Coronary artery (tissue), 2 donors: ENCODE measurements at places on chromosomes 5 and 9.

DNA sequence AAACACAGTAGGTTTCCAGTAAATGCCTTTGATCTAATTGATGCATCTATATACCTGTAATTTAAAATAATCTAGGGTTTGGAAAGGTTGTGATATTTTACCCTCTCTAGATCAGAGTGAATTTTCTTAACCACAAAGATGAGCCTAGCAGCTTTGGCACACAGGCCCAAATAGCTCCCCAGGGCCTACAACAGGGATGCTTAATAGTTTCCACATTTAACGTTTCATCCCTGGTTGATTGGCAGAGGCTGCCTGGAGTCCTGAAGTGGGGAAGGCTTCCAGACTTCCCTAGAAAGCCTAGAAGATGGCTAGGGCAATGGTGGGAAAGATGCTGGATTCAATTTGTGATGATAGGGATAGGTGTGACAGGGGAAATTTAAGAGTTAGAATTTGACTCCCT is 206.6 kb downstream of the NSG2 start:
- no peak for DNase-seq

DNA sequence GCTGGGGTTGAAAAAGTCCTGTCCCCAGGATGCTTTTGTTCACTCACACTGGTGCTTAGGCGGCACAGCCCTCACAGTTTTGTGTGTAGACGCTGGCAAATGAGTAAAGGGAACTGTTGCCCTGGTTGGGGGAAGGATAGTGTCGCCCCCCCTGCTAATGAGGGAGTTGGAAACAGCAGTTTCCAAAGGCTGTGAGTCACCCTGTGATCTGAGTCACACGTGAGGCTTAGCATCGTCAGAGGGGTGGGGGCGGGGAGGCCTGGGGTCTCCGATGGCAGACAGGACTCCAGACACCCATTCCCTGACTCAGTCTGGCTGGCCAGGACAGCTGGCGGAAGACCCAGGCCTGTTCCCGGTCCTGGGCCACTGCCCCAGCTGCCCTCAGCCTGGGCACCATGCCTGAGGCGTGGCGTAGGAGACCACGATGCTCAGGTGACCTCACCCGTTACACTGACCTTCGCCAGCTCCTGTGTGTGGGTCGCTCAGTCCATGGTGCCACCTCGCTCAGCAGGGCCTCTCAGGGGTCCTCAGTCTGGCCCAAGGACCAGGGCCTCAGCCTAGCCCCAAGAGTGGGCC is 2.9 kb downstream of the DNAJB5 start:
- peak; percentile 95 for DNase-seq

- peak; percentile 43 for DNase-seq
Measured at GRCh38 chr5:170336065-170336464, 38.5 kb upstream of the LCP2 start.

- no peak for DNase-seq
Measured at GRCh38 chr5:160367261-160367660, 3.2 kb downstream of the C1QTNF2 start.

- no peak for DNase-seq
Measured at GRCh38 chr5:180545248-180545647, 46.1 kb downstream of the SCGB3A1 start.

DNA sequence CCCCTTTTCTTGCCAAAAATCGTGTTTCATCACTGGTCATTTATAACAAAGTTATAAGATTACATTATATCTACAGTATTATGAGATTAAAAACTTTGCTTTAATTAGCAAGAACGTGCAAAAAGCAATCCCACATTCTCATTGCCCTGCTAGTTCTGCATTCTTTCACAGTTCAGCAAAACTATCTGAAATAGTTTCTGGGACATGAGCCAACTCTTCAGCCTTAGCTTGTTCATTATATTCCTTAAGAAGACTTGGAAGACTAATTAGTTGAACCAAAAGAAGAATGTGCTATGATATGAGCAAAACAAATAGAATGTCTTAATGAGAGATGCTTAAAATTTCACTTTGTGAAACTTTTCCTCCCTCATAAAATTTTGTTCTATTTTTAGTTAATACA is 76.7 kb downstream of the ITGA1 start:
- DNase-seq: no peak

- peak; percentile 76 for DNase-seq
Measured at GRCh38 chr5:140322751-140323731, 20.1 kb upstream of the PFDN1 start.

- no peak for DNase-seq
Measured at GRCh38 chr9:28747351-28747985, 1174.2 kb upstream of the C9orf72 start.

DNA sequence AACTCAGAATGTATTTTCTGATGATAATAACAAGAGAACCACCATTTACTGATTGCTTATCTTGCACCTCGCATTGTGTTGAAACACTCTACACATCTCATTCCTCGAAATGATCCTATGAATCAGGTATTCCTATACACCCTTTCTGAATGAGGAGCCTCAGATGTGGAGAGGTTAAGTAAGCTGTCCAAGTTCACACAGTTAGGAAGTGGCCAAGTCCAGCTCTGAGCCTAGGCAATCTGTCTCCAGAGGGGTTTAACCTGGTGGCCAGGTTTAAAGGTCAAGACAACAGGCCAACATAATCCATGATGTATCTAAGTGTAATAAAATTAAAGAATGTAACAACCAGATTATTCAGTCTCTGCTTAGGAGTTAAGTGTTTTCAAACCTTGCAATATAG is 12.9 kb downstream of the FAM169A start:
- no peak for DNase-seq

DNA sequence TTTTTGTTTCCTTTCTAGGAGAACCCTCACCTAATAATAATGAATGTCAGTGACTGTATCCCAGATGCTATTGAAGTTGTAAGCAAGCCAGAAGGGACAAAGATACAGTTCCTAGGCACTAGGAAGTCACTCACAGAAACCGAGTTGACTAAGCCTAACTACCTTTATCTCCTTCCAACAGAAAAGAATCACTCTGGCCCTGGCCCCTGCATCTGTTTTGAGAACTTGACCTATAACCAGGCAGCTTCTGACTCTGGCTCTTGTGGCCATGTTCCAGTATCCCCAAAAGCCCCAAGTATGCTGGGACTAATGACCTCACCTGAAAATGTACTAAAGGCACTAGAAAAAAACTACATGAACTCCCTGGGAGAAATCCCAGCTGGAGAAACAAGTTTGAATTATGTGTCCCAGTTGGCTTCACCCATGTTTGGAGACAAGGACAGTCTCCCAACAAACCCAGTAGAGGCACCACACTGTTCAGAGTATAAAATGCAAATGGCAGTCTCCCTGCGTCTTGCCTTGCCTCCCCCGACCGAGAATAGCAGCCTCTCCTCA is 87.1 kb downstream of the OSMR start:
- no peak for DNase-seq

DNA sequence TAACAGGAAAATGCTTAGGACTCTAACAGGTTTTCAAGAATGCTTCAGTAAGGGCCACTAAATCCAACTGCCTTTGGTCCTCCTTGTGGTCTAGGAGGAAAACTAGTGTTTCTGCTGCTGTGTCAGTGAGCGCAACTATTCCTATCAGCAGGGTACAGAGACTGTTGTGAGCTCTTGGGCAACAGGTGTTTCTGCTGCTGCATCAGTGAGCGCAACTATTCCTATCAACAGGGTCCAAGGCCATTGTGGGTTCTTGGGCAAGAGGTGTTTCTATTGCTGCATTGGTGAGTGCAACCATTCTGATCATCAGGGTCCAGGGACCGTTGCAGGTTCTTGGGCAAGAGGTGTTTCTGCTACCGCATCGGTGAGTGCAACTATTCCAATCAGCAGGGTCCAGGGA is 256.3 kb downstream of the CDH10 start:
- no peak for DNase-seq

DNA sequence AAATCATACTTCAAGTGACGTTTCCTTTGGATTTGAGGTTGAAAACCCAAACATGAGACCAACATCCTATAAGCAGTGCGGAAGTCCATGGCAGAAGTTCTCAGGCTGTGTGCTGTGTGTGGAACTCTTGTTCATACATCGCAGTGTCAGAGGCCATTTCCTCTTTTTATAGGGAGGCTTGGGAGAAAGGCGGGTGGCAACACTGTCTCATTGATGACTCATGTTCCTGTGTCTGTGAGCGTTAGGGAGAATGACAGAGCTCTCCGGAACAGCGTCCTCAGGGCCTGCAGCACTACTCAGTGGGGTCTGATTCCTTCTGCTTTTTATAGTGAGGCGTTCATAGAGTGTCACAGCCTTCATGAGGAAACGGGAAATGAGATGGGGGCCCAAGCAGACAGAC is 98.8 kb upstream of the BASP1 start:
- DNase-seq: no peak

GRCh38 chr5:141657937-141658545 is 6.8 kb upstream of the FCHSD1 start:
- DNase-seq: no peak

GRCh38 chr9:91334053-91334452 is 27.7 kb downstream of the AUH start:
- DNase-seq: no peak

DNA sequence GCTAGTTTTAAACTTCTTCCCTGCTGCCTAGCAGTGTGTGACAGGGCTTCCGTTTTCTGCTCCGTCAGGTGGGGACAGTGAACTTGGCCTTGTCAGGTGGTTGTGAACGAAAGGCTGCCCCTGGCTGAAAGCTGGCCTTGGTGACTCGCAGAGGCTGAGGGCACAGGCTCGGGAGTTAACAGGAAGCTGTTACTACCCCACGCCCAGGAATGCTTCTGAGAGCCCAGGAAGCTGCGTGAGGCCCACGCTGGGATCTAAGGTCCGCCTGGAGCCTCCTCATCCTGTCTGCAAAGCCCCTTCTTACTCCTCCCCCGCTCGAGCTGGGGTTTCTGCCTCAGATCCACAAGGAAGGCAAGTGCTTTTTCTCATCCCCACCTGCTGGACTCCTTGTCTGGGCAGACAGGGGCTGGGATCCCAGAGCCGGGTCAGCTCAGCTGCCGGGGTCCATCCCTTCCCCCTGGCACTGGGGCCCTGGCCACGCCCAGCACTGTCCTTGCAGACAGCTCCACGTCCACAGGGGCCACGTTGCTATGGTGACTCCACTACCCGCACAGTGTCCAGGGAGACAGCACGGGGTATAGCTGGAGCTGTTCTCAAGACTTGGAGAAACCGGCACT is 124.7 kb upstream of the TBC1D2 start:
- DNase-seq: no peak

GRCh38 chr5:89437450-89438435 is 554.8 kb upstream of the MEF2C start:
- DNase-seq: no peak

DNA sequence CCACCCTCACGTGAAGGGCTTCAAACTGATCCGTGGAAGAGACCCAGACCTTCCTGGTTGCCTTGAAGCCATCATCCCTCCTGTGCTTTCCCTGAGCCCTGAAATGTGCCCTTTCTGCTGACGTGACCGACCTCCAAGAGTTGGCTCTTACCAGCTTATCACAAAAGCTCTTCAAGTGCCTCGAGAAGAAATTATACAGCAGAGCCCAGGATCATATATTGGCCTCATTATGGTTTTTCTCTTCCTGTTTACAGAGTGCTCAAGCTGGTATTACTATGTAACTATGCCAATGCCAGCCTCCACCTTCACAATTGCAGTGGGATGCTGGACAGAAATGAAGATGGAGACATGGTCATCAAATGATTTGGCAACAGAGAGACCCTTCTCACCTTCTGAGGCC is 66.0 kb downstream of the AOPEP start:
- DNase-seq: no peak

DNA sequence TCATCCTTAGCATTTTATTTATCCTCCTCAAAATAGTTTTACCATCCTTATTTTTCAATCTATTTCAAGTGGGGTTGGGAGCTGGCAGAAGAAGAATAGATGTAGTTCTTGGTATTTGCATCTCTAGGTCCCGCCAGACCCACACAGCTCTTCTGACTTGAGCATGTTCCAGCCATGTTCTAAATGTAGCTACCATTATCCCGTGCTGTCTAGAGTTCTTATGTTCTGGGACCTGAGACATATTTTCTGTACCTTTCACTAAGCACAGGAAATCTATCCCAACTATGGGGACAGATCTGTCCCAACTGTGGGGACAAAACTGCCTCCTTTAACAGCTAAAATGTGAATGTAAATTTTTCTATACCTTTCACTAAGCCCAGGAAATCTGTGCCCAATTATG is 32.0 kb downstream of the PAM start:
- DNase-seq: no peak

- no peak for DNase-seq
Measured at GRCh38 chr5:173946323-173946722, 42.6 kb upstream of the C5orf47 start.

GRCh38 chr5:116765441-116765840 is 190.8 kb upstream of the SEMA6A start:
- DNase-seq: no peak

- no peak for DNase-seq
Measured at GRCh38 chr5:166276006-166276405, 2015.4 kb upstream of the WWC1 start.

DNA sequence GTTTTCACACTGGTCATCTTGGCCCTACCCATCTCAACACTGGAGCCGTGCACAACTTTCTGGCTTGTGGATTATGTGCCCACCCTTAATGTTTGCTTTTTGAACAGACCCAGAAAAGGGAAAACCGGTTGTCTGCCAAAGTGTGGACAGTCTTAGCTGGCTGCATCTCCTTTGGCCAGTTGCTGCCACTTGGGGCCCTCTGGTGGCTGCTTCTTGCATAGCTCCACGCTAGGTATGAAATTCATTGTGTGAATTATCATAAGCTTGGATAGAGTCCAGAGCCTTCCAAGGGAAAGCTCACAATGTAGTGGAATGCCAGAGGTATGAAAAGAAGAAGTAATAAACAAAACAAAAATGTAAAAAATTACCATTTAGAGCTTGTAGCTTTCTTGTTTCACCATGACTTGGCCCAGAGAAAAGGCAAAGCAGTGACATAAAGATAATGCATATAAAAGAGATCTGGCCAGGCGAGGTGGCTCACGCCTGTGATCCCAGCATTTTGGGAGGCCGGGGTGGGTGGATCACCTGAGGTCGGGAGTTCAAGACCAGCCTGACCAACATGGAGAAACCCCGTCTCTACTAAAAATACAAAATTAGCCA is 12.5 kb upstream of the SLC36A3 start:
- DNase-seq: no peak

DNA sequence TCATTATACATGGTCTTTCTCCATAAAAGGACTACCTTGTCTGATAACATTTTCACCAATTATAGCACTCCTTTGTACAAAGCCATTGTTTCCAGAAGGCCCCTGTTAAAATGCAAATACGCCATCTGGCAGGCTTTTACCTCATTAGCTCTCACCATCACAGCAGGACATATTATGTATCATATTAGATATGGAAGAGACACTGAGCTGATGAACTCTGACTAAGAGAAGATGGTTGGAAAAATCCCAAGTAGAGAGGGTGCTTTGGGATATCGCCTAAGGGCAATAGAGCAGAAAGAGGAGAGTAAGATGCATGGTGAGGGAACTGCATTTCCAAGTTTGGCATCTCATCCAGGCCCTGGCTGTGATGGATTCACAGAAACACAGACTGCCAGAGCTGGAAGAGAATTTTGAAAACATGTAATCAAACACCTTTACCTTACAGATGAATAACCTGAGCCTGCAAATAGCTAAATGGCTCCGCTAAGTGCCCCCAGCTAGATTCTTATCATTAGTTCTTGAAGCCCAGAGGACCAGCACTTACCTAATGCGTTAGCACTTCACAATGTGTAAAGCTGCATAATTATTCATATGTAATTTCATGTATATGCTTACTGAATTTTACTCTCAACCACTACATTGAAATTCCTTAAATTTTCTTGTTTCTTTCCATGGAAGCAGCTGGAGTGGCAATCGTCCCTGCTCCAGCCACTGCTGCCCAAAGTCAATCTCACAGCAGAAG is 393.6 kb upstream of the IZUMO3 start:
- no peak for DNase-seq
